Activated CD4-positive, alpha-beta T cell treated with anti-CD3 and anti-CD28 coated beads for 36 hours (primary cell): ENCODE measurements at places on chromosomes 7 and 10. TPM values are rescaled to one million over a fixed set of nuclear protein-coding genes. Genes with fewer than 3 reads are reported as not detected.

GRCh38 chr10:27794157-27794556 lies 48.5 kb upstream of the MKX start:
- DNase-seq, result peak; percentile 12
- H3K36me3 ChIP-seq, result no peaks in the 10 kb centered on the region
- no peak overlapping the region for H3K4me3 ChIP-seq
- no peaks in the 10 kb centered on the region for H3K4me1 ChIP-seq
- H3K27me3 ChIP-seq, result peaks cover 27% of the 10 kb centered on the region

GRCh38 chr7:114930107-114930661 lies 8.3 kb downstream of the MDFIC start:
- no peaks in the 10 kb centered on the region for H3K27me3 ChIP-seq
- no peak overlapping the region for H3K27ac ChIP-seq
- H3K36me3 ChIP-seq, result peaks cover 17% of the 10 kb centered on the region
- DNase-seq, result no peak
- peaks cover 37% of the 10 kb centered on the region for H3K4me1 ChIP-seq

- no peak for DNase-seq
- no peak overlapping the region for H3K4me3 ChIP-seq
- no peaks in the 10 kb centered on the region for H3K27me3 ChIP-seq
- peaks cover 12% of the 10 kb centered on the region for H3K4me1 ChIP-seq
These were observed 58.0 kb downstream of the PRKAG2 start for GRCh38 chr7:151818674-151819519.

GRCh38 chr10:62224606-62225005 lies 44.0 kb downstream of the RTKN2 start:
- H3K27ac ChIP-seq, result peak overlapping the region; percentile 59
- no peak for DNase-seq
- no peaks in the 10 kb centered on the region for H3K27me3 ChIP-seq

GRCh38 chr7:45293295-45293942 lies 135.8 kb downstream of the RAMP3 start:
- H3K4me1 ChIP-seq, result no peaks in the 10 kb centered on the region
- no peak overlapping the region for H3K27ac ChIP-seq
- DNase-seq, result no peak
- peaks cover under 1% of the 10 kb centered on the region for H3K36me3 ChIP-seq
- no peak overlapping the region for H3K4me3 ChIP-seq

DNA sequence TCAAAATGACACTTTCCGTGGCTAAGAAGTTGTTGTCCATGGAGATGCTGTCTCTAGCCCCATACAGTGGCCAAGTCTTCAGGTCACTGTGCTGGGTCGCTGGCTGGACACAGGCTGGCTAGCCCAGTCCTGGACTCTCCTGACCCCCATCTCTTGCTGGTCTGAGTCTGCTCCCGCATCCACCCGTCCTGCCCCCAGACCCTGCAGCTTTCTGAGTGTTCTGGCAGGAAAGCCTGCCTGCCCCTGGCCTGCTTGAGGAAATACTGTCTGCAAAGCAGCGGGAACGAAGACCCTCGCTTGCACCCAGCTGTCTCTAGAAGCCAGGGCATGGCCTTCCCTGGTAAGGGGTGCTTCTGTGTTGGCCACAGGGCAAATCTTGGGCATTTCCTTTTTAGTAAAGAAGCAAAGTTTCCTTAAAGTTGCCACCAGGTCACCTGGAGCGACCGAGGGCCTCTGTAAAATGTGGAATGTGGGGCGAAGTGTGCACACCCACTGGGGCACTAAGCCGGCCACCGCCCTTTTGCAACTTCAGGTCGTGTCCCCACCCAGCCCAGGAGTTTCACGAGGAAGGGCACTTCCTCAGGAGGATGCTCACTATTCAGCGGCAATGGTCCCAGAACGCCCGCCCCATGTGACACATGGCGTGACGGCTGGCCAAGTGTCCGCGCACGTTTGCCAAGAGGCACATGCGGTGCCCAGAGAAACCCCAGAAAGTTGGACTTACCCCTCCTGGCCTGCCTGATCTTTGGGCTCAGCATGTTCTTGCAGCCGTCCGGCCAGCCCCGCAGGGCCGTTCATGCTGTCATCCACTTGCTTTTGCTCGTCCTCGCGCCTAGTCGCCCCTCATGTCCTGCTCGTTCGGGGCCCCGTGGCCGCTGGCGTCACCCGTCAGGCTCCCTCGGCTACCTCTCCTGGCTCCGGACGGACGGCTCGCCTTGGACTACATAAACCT lies 558 bp downstream of the ARHGAP22 start:
- H3K27me3 ChIP-seq, result peaks cover 36% of the 10 kb centered on the region
- no peak overlapping the region for H3K27ac ChIP-seq
- no peak for DNase-seq
- H3K36me3 ChIP-seq, result no peaks in the 10 kb centered on the region
- no peak overlapping the region for H3K4me3 ChIP-seq
- peaks cover 6% of the 10 kb centered on the region for H3K4me1 ChIP-seq

- peaks cover 3% of the 10 kb centered on the region for H3K36me3 ChIP-seq
- no peak overlapping the region for H3K4me3 ChIP-seq
- H3K4me1 ChIP-seq, result no peaks in the 10 kb centered on the region
- no peak for DNase-seq
These were observed 18.4 kb upstream of the MACROH2A2 start for GRCh38 chr10:70034232-70034631.

CCDC136 gene
- 7.7 TPM for total RNA-seq

ACTL6B gene
- total RNA-seq, result not detected
